ENCODE measurements at places on chromosomes 16 and 17.

DNA sequence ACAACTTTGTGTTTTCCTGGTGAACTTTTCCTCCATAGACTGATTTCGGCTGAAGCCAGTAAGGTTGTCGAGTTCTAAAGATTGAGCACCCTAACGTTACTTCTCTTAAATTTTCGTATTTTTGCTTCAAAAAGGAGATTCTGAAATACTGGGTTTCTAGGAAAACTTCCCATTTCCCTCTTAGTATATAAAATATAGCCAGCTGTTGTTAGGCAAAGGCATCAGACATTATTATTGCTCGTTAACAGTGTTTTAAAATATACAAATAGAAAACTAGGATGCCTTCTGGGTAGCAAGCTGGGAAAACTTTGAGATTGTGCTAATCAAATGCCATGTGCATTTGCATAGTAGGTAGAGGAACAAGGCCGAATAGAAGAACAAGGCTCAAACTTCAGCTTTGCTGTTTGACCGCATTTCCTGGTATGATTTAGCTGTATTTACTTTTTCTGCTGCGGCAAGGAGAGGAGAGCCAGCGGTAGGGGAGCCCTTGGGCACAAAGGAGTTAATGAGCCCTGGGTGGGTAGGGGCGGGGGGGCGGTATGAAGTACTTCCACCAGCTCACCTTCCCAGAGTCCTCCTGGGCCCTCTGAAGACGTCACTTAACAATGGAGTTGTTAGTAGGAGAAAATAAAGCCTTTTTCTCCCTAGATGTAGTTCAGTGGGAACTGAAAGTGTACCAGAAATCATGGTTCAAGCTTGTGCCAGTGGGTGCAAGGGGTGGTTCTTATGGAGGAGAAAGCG is 151.9 kb downstream of the MSI2 start:
- no peak for DNase-seq

DNA sequence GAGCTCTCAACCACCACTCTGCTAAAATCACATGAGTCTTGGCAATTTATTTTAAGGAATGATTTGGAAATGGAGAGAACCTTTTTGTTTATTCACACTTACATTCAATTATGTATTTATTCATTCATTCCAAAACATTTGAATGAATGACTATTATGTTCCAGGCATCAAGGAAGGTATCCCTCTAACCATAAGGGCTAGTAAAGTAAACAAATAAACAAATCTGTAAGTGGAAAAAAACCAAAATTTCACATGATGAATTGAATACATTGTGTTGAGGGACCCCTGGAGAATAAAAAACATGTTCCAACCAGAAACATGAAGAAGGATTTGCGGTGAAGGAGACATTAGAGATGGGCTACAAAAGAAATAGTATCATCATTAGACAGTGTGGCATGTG is 677.8 kb downstream of the TOX3 start:
- DNase-seq: no peak

- DNase-seq: no peak
Observed at GRCh38 chr17:32671896-32672295, 185.1 kb downstream of the CDK5R1 start.

DNA sequence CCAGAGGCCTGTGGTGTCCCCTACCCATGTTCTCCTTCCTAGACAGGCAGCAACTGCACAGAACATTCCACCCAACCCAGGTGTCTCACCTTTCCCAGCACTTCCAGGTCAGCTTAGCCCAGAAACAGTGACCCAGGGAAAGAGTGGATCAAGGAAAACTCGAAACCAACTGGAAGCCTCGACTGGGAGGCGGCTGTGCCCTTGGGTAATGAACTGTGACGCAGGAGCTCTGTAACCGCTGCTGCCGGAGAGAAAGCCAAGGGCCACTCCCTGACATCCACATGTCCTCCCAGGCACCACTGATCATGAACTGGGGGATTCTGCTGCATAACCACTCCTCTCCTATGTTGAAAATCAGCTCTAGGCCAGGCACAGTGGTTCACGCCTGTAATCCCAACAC is 34.4 kb downstream of the WDR59 start:
- no peak for DNase-seq

- no peak for DNase-seq
Observed at GRCh38 chr17:33664116-33664840, 371.2 kb upstream of the ASIC2 start.

Measured in fibroblast of skin of left quadriceps (primary cell).